ENCODE measurements at places on chromosomes 13 and 19. TPM values are rescaled to one million over a fixed set of nuclear protein-coding genes. Genes with fewer than 3 reads are reported as not detected.

DNA sequence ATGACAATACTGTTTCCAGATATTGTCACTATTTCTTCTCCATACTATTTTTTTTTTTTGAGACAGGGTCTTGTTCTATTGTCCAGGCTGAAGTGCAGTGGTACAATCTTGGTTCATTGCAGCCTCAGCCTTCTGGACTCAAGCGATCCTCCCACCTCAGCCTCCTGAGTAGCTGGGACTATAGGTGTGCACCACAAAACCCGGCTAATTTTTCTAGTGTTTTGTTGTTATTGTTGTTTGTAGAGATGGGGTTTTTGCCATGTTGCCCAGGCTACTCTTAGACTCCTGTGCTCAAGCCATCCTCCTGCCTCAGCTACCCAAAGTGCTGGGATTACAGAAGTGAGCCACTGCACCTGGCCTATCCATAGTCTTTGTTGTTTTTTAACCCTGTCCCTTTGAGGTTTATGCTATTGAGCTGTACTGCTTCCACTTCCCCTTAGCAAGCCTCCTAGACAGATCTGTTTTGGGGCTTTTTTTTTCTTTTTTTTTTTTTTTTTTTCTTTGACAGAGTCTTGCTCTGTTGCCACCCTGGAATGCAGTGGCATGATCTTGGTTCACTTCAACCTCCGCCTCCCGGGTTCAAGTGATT, 27.6 kb upstream of the MAP3K10 start:
- no peak overlapping the region for H3K4me3 ChIP-seq
- no peak for DNase-seq
- no peaks in the 10 kb centered on the region for H3K4me1 ChIP-seq

DNA sequence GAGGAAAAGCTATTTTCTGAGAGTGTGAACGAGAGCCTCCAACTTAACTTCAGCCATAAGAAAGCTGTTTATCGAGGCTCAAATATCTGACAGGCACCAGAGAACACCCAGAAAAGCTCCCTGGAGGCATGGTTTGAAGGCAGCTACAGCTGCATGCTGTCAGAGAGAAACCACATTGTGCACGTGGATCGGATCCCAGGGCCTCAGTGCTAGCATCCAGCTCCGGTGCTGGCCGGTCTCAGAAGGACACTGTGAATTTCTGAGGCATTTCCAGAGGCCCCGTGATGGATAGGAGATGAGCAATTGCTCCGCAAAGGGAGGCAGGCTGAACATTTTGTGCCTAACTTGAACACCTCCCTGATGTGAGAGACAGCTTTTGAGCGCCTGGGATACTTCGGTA, 315.7 kb downstream of the FGF9 start:
- no peaks in the 10 kb centered on the region for H3K4me1 ChIP-seq
- no peaks in the 10 kb centered on the region for H3K36me3 ChIP-seq
- H3K27ac ChIP-seq, result peak overlapping the region; percentile 59
- peak; percentile 94 for DNase-seq
- H3K27me3 ChIP-seq, result no peaks in the 10 kb centered on the region
- no peak overlapping the region for H3K4me3 ChIP-seq

- no peak for DNase-seq
- no peak overlapping the region for H3K27ac ChIP-seq
- H3K4me3 ChIP-seq, result no peak overlapping the region
These were observed 100.1 kb downstream of the ERCC5 start for GRCh38 chr13:102945886-102946285.

DNA sequence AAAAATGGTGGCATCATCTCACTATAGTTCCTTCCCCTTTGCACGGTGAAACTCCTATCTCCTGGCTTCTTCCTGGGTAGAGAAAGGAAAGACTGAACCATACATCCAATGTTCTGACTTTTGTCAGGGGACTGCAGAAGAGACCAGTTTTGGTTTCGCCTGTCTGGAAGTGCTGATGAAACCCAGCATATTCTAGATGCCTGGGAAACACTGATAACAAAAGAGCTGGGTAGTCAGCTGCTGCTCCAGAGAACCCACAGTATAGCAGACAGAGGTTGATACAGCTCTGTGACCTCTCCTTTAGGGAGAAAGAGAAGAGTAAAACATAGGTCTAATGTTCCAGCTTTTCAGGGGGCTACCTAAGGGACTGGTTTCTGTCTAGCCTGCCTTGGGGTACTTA, 695.3 kb downstream of the DIAPH3 start:
- DNase-seq, result no peak
- no peak overlapping the region for H3K4me3 ChIP-seq
- H3K36me3 ChIP-seq, result no peaks in the 10 kb centered on the region
- H3K4me1 ChIP-seq, result no peaks in the 10 kb centered on the region

GRCh38 chr19:4980067-4980466, 11.2 kb downstream of the KDM4B start:
- H3K36me3 ChIP-seq, result no peaks in the 10 kb centered on the region
- DNase-seq, result no peak
- H3K4me1 ChIP-seq, result peaks cover 56% of the 10 kb centered on the region
- H3K27ac ChIP-seq, result peak overlapping the region; percentile 94
- no peak overlapping the region for H3K4me3 ChIP-seq
- no peaks in the 10 kb centered on the region for H3K27me3 ChIP-seq

GRCh38 chr19:33419788-33420130, 46.2 kb downstream of the CEBPG start:
- no peak overlapping the region for H3K27ac ChIP-seq
- DNase-seq, result no peak
- H3K4me1 ChIP-seq, result peaks cover 16% of the 10 kb centered on the region
- H3K36me3 ChIP-seq, result no peaks in the 10 kb centered on the region
- H3K4me3 ChIP-seq, result no peak overlapping the region
- H3K27me3 ChIP-seq, result no peaks in the 10 kb centered on the region

GJB2 gene
- not detected for total RNA-seq

PSMD8 gene
- total RNA-seq, result 129 TPM

CEACAM5 gene
- 0.83 TPM for total RNA-seq

ELANE gene
- total RNA-seq, result 2.3 TPM

SIRT6 gene
- 21.1 TPM for total RNA-seq

Measured in sigmoid colon (tissue), 7 donors.